ENCODE measurements at places on chromosomes 6 and 20.

DNA sequence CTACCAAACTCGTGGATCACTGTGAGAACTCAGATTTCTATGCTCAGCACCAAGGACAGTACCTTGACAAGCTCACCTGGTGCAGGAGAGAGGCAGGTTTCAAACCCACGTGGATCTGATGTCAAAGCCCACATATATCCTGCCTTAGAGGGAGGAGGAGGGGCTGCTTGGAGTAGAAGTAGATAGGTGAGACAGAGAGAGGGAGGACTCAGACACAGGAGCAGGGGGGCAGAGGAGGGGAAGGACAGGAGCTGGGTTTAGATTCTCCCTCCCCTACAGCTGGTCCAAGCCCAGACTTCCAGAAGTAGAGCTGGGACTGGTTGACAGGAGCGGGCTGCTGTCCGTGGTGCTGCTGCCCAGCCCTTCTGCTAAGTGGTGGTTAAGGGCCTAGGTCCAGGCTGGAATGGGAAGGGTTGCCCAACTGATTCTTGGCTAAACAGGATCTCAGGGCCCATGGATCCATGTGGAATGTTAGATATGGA is 77.5 kb downstream of the CDH22 start:
- DNase-seq: peak; percentile 80

DNA sequence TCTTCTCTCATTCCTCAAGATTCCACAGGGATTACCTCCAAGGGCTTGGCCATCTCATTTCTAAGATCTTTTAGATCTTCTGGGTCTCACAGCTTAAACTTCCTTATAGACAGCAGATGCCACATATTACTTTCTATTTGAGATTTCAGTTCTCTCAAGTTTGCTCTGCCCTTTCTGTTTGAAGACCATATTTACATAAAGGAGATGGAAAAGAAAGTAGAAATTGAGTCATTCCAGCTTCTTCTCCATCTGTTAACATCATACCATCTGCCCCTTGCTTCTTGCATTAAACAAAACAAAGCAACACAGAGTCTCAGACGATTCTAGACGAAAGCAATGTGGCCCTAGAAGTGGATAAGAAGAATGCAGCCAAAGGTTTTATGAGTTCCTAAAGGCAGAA is 203.4 kb downstream of the TTLL2 start:
- no peak for DNase-seq

DNA sequence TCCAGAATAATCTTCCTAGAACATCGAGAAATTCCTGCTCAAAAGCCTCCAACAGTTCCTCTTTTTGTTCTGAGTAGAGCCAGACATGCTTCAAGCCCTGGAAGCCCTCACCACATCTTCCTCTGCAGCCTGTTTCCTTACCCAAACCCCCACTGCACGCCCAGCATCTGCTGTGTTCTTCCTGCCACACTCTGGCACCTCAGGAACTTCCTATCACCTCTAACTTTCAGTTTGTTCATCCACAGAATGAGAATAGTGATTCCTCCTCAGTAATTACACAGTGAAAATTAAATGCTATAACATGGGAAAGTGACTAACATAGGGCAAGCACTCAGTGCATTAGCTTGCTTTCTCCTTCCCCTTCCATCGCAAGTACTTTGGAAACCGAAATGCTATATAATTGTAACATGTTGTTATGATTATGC is 26.3 kb downstream of the C6orf89 start:
- DNase-seq: no peak

- no peak for DNase-seq
Observed at GRCh38 chr20:50487397-50487796, 22.8 kb upstream of the PTPN1 start.

GRCh38 chr20:62940875-62941274 is 2.9 kb downstream of the GID8 start:
- DNase-seq: no peak

DNA sequence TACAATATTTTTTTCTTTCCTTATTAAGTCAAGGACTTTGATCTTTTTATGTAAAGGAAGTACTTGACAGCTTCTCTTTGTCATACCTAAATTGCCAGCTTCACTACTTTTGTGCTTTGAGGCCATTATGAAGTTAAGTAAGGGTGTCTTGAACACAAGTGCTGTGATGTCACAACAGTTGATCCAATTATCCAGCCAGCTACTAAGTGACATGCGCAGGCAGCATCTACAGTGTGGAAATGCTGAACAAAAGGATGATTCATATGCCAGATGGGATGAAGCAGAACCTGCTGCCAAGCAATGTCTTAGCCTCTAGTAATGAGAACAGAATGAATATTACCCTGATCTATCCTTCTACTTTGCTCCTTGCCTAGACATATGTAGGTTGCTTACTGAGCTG is 68.3 kb upstream of the TMEM244 start:
- no peak for DNase-seq

GRCh38 chr20:19074356-19074755 is 138.1 kb upstream of the SLC24A3 start:
- no peak for DNase-seq

- no peak for DNase-seq
Observed at GRCh38 chr20:595330-596308, 14.5 kb downstream of the TCF15 start.

DNA sequence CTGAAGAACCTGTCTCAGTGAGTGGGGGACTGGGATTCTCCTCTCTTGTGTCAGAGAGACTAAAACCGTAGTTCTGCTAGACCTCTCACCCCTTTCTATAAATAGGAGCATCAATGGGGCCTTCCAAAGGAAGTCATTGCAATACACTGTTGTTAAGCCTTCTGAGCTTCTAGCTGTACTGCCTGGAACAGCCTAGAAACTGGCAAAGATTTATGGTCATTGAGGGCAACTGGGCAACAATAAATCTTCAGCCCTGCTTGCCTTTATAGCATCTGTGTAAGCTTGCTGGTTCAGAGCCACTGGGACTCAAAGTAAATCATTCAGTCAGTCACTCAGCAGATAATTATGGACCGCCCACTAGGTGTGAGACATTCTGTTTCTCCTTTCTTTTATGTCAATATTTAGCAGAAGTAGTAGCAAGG is 53.2 kb downstream of the PPP1R14C start:
- no peak for DNase-seq

GRCh38 chr6:101011186-101011585 is 130.1 kb upstream of the ASCC3 start:
- DNase-seq: no peak

- DNase-seq: no peak
Observed at GRCh38 chr20:4445784-4446183, 275.9 kb upstream of the PRND start.

DNA sequence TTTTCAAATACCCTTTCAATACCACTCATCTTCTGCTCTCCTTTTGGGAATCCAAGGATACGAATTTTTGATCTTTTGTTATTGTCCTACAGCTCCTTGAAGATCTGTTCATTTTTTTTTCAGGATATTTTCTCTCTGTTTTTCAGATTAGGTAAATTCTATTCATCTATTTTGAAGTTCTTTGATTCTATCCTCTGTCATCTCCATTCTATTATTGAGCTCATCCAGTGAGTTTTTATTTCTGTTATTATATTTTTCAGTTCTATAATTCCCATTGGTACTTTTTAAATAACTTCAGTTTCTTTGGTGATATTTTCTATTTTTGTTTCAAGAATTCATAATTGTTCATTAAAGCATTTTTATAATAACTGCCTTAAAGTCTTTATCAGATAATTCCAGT is 14.7 kb upstream of the ADTRP start:
- DNase-seq: no peak

DNA sequence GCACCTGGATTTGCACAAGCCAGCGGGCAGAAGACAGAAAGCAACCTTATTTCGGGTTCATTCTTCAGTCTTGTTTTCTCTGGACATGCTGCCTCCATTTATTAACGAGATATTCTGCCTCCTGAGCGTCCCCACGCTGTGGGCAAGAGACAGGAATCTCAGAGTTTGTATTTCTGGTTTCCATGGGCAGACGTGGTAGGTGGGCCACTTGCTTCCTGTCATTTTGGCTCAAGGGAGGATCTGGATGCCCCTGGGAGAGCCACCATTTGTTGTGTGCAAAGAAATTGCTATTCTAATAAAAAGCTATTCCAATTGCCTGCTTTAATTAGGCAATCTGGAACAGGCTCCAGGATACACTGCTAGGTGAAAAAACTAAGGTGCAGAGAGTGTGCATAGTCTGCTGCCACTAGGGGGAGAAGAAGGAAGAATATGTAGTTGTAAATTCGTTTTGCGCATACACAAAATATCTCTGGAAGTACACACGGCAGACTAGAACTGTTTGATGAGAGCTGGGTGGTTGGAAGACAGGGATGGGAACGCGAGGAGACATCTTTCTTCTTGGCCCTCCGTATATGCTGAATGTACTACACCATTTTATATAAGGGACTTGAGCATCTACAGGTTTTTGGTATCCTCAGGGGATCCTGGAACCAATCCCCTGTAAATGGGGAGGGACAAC is 30.1 kb upstream of the SLC16A10 start:
- DNase-seq: no peak

DNA sequence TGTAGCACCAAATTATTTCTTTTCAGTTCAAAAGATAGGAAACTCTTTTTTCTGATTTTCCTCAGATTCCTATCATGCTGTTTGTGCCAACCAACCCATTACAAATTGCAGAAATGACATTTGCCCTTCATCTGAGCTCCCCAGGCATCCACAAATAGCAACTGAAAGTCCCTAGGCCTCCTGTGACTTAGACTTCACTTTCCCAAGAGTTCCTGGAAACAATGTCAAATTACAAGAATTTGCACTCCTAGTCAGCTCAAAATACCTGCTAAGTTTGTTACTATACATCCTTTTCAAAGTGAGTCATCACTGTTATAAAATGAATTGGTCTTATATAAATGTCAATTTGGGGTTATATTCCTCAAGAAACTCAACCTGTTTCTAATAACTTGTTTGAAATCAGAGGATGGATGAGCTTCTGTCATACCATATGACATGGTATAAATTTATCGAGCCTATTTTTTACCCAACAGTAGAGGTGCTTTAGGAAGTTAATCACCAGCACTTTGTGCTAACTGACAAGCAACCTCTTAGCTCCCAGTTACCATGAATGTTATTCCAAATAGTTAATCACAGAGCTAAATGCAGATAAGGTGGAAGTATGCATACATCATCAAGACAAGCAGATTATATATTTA is 256.5 kb downstream of the HACE1 start:
- DNase-seq: no peak

- no peak for DNase-seq
Observed at GRCh38 chr20:47127999-47128398, 228.5 kb downstream of the ZMYND8 start.

DNA sequence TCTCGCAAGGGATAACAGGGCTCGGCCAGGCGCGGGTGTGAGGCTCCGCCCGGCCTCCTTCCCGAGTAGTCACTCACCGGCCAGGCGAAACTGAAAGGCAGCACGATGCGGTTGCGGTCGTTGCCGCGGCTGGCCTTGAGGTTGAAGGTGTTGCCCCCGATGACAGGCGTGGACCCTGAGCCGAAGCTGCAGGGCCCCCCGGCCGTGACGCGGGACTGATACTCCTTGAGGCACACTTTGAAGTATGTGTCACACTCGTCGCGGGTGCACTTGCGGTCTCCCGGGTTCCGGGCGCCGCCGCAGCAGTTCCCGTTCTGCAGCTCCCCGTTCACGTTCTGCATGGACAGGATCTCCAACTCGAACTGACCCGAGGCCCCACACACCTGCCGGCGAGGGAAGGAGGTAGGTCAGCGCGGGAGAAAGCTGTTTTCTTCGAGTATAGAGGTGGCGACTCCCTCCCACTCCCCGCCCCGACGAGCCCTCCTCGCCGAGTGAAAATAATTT is 1.1 kb downstream of the JAG1 start:
- no peak for DNase-seq

DNA sequence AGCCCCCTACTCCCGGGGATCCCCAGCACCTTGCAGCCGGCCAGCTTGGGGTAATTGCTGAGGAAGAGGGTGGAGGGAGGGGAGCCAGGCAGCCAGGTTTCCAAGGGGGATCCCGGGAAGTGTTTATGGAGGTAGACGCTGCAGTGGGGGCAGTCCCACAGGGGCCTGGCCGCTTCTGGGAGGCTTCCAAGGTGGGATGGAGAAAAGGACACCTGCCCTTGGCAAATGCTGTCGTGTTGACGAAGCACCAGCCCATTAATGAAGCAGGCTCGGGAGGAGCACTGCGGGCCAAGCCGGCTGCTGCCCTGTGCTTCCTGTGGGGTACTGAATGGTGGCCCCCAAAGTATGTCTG is 82.4 kb downstream of the TMEM242 start:
- DNase-seq: no peak

- DNase-seq: peak; percentile 33
Observed at GRCh38 chr6:6006428-6007365, at the start of gene NRN1. TSS of gene NRN1 (minus strand) at chr6:6006925. CDS start at chr6:6006749, 176 bp downstream.

DNA sequence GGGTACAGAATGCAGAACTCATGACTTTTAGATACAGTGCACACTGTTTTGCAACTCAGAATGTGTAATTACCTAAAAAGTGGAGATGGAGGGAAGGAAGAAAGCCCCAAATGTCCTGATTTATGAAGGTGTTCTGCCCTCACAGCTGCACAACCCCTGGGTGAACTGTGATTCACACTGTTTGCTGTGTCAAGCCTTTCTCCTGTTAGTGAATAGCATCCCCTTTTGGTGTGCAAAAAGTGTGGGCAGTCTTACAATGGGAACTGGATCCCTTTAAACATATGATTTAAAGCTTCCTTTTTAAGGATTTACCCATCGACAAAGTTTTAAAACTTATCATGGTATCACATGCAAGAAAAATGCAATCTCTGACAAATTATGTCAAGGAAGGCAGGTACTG is 633.4 kb upstream of the EPHA7 start:
- DNase-seq: no peak

DNA sequence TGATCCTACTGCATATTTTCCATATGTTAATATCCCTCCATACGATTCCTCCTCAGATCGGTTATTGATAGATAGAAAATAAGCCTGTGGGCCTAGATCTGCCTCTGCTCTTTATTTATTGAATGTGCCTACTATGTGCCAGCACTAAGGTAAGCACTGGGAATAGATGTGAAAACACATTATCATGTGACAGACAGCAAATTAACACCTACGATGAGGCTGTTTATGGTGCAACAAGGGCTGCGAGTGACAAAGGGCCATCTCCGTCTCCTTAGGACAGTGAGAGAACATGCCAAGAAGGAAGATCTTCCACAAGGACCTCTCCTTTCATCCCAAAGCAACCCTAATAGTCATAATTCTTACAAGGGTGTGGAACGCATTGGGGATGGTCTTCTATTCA is 90.5 kb downstream of the MYB start:
- no peak for DNase-seq

Measured in H9 (cell line).